ENCODE measurements at places on chromosomes 13 and 19. TPM values are rescaled to one million over a fixed set of nuclear protein-coding genes. Genes with fewer than 3 reads are reported as not detected.

DNA sequence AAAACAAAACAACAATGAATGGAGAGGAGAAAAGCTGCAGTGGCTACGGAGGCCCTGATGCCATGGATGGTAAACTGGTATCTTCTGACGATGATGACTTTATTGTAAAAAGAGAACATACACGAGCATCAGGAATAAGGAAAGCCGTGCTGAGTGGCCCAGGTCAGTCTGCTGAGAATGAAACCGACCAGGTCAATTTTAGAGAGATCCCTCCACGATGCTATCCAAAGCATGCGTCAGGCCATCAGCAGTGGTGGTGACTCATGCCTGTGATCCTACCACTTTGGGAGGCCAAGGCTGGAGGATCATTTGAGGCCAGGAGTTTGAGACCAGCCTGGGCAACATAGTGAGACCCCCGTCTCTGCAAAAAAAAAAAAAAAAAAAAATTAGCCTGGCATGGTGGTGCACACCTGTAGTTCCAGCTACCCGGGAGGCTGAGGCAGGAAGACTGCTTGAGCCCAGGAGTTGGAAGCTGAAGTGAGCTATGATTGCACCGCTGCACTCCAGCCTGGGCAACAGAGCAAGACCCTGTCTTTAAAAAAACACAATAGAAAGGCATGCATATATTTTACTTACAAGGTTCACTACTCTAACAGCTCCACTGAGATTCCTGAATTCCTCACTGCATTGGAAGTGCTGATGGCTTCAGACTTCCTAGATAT is 62.3 kb downstream of the GADD45B start:
- peaks cover 14% of the 10 kb centered on the region for H3K4me1 ChIP-seq
- DNase-seq, result no peak
- H3K27me3 ChIP-seq, result no peaks in the 10 kb centered on the region
- no peak overlapping the region for H3K27ac ChIP-seq
- no peaks in the 10 kb centered on the region for H3K36me3 ChIP-seq

DNA sequence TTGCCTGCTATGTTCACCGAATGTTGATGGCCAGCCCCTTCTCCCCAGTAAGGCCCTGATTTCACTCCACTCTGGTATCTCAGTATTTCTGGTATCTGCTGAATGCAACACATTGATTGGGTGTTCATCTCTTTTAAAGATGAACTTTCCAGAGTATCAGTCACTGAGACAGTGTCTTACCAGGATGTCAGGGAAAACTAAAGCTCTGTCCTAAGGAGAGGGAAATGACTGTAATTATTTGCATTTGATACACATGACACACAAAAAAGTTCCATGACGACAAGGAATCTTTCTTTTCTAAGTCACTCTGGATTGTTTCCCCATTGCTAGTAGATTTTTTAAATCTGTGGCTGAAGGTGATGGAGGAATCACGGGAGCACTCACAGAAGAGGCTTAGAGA is 2.2 kb downstream of the GPC5 start:
- no peak for DNase-seq
- peaks cover 16% of the 10 kb centered on the region for H3K27me3 ChIP-seq
- no peak overlapping the region for H3K27ac ChIP-seq

DNA sequence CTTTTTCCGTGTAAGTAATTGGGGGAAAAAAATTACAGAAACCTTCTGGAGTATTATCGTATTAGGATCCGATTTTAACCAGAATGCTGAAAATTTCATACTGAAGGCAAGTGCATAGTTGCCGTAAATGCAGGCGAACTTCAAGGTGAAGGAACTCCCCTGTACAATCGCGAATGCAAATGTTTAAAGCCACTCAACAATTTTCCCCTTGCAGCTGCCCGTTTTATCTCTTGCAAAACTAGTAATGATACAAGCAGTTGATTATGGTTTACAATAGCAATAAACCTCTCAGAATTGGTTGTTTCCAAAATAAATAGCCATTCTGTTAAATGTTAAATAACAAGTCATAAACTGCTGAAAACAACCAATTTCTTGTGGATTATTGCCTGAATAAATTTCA is 105.7 kb downstream of the DNAJC15 start:
- H3K36me3 ChIP-seq, result no peaks in the 10 kb centered on the region
- no peak overlapping the region for H3K27ac ChIP-seq
- DNase-seq, result no peak
- no peaks in the 10 kb centered on the region for H3K27me3 ChIP-seq
- H3K4me3 ChIP-seq, result no peak overlapping the region

DNA sequence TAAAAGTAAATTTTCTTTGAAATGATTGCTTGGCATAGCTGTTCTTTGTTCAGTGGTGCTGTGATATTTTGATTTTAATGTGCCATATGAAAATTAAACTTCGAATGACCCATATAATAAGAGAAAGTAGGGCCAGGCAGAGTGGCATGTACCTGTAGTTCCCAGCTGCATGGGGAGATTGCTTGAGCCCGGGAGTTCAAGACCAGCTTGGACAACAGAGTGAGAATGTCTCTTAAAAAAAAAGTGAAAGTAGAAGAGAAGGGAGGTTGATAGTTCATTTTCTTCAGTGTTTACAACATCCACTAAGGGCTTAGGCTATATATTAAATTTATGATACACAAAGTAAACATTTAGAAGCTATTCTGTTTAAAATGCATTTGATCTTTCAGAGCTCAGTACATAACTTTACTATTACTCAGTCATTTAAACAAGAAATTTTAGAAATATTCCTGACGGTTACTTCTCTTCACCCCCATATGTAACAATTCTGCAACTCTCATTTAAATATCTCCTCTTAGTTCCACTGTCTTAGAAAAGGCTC is 17.2 kb upstream of the RFC3 start:
- no peak for DNase-seq
- H3K36me3 ChIP-seq, result no peaks in the 10 kb centered on the region
- H3K27ac ChIP-seq, result no peak overlapping the region
- H3K27me3 ChIP-seq, result no peaks in the 10 kb centered on the region

RINL gene
- total RNA-seq, result 59.7 TPM

SPACA4 gene
- total RNA-seq, result not detected

All from natural killer cell (primary cell).